LHCN-M2 (cell line): ENCODE measurements at places on chromosomes 13 and 19. TPM values are rescaled to one million over a fixed set of nuclear protein-coding genes. Genes with fewer than 3 reads are reported as not detected.
A peak's percentile ranks its signal among the peaks of the same experiment; 100 is the strongest.

DNA sequence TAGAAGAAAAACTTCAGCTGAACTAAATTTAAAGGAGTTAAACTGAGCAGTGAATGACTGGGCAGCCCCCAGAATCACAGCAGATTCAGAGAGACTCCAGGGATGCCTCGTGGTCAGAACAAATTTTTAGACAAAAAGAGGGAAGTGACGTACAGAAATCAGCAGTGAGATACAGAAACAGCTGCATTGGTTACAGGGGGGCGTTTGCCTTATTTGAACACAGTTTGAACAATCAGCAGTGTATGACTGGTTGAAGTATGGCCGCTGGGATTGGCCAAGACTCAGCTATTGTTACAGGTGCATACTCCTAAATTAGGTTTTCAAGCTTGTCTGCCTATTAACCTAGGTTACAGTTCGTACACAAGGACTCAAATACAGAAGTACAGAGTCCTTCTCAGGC, 2.2 kb upstream of the SPRYD7 start:
- peak; percentile 80 for DNase-seq

GRCh38 chr19:44806291-44806690, 2.6 kb upstream of the BCAM start:
- no peak for DNase-seq

- peak; percentile 18 for DNase-seq
Observed at GRCh38 chr13:52447354-52447753, 3.1 kb downstream of the VPS36 start.

The CEACAM1 gene
- not detected in 2 replicates for total RNA-seq

DNA sequence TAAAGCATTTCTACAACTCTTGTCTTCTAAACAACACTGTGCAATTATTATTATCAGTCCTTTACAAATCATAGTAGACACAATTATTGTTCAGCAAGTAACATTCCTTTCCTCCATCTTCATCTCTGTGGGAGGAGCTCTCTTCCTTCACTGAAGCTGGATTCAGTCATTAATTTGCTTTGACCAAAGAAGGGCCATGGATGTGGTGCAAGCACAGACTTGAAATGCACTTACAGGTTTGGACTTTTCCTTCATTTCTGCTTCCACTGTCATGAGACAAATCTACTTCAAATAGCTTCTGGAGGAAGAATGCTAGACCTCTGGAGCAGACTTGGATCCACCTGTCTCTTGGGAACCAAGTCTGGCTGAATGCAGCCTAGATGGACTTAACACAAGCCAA, 336.6 kb upstream of the SLITRK6 start:
- DNase-seq: no peak

The C19orf25 gene
- total RNA-seq: 49.5 and 61.2 TPM in 2 replicates

The ZNF888 gene
- total RNA-seq: 0.83 and 0.92 TPM in 2 replicates

The PTGER1 gene
- total RNA-seq: not detected in 2 replicates

DNA sequence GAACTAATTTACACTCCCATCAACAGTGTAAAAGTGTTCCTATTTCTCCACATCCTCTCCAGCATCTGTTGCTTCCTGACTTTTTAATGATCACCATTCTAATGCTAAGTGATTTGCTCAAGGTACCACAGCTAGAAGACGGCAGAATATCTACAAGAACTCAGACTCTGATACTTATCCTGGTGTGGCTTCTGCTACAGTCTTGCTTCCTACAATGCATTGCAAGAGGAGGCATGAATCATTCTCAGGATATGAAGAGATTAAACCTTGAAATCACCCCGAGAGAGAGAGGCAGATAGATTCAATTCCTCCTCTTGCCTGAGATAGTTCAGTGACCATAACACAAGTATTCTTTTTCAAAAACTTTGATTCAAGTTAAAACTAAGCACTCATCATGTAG, 306.4 kb downstream of the TBC1D4 start:
- DNase-seq: no peak

- no peak for DNase-seq
Observed at GRCh38 chr13:77172650-77173049, 145.7 kb upstream of the FBXL3 start.

- DNase-seq: no peak
Observed at GRCh38 chr19:32873247-32873959, 3.8 kb upstream of the SLC7A9 start.
